ENCODE measurements at places on chromosomes 5 and 9.

GRCh38 chr5:81418606-81419005, 24.7 kb upstream of the ACOT12 start:
- DNase-seq, result no peak

DNA sequence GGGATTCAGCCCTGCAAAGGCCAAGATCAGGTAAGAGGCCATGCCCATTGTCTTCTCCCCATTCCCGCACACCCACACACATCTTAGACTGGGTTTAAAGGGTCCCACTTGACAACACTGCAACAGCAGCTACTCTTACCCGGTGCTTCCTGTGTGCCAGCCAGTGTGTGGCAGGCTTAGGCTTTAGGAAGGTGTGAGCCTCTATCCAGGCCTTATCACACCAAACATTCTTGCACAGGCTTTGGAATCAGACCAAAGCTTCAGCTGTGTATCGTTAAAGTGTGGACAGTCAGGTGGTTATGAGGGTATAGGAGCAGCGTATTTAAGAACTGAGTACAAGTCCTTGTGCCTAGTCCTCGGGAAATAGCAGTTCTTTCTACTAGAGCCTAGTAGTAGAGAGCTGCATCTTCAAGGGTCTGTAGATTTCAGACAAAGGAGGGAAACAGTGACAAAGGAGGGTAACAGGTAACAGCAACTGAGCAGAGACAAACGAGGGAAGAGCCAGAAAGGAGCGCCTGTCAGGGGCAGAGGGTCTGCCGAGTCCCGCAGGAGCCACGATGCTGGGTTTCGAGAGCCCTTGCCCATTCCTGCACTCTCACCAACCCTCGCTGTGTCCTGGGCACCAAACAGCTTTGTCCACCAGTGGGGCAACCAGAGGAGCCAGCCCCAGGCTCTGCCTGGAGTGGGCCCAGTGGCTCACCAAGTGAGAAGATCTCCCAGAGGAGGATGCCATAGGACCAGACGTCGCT, 30.9 kb downstream of the CSF1R start:
- no peak for DNase-seq

- no peak for DNase-seq
These were observed 30.4 kb downstream of the NFX1 start for GRCh38 chr9:33320568-33321261.

- DNase-seq, result no peak
These were observed 229.1 kb downstream of the MTRR start for GRCh38 chr5:8098081-8098480.

GRCh38 chr5:54581831-54582548, 64.4 kb downstream of the SNX18 start:
- no peak for DNase-seq
